Gastrocnemius medialis (tissue), 4 donors: ENCODE measurements at places on chromosomes 7 and 10. TPM values are rescaled to one million over a fixed set of nuclear protein-coding genes. Genes with fewer than 3 reads are reported as not detected.

CRYGN gene
- not detected for total RNA-seq

UNC5B gene
- 1.1 TPM for total RNA-seq

SAP25 gene
- 0.49 TPM for total RNA-seq

WIPF3 gene
- total RNA-seq = 9.8 TPM
